ENCODE measurements at places on chromosomes 4 and X. TPM values are rescaled to one million over a fixed set of nuclear protein-coding genes. Genes with fewer than 3 reads are reported as not detected.

The C4orf50 gene
- total RNA-seq = not detected

The RNF175 gene
- not detected for total RNA-seq

The MAGEA2 gene
- total RNA-seq = 0.27 TPM

The GRID2 gene
- total RNA-seq = not detected

The KDM5C gene
- total RNA-seq = 48.5 TPM

The LGI2 gene
- 0.08 TPM for total RNA-seq

Measured in A549 treated with Mapracorat at 1 μM for 4 hours (cell line).